ENCODE measurements at places on chromosomes 12 and 14. TPM values are rescaled to one million over a fixed set of nuclear protein-coding genes. Genes with fewer than 3 reads are reported as not detected.

Gene IGF1
- not detected for polyA plus RNA-seq

Gene NGB
- polyA plus RNA-seq, result not detected

Gene AMDHD1
- 4.1 TPM for polyA plus RNA-seq

Gene BTBD6
- 33.9 TPM for polyA plus RNA-seq

Gene PIWIL1
- polyA plus RNA-seq, result not detected

Gene SOX5
- not detected for polyA plus RNA-seq

Gene IFNG
- polyA plus RNA-seq, result not detected

Gene AQP6
- not detected for polyA plus RNA-seq

Measured in A549 (cell line).